ENCODE measurements at places on chromosomes 3 and 15. TPM values are rescaled to one million over a fixed set of nuclear protein-coding genes. Genes with fewer than 3 reads are reported as not detected.

- no peak for DNase-seq
Observed at GRCh38 chr3:139679220-139679775, 1.5 kb upstream of the NMNAT3 start.

GRCh38 chr3:38031022-38031994, 1.9 kb upstream of the PLCD1 start:
- DNase-seq: peak; percentile 73

DNA sequence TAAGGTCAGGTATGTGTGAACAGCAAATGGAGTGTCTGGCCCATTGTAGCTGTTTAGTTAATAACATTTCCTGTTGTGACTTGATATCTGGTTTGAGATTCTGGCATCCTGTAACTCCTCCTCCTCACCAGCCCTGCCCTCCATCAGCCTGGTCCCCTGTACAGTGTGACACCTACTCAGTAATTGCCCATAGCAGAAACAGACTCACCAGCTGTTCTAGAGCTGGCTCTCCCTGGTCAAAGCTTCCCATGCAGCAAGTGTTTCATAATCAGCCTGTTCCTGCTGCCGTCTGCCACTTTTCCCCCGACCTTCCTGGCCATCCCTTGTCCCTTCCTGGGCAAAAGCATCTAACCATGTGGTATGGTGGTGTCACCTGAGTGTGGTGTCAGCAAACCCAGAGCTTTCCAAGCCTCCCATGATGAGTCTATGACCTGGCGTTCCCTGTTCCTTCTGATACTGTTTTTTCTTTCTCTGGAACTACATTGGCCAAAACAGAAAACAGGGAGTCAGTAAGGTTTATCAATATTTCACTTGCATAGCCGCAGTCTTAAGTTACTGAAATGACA, 55.4 kb downstream of the B3GALNT1 start:
- no peak for DNase-seq

Gene MKRN3
- total RNA-seq: 14.2 TPM

Gene APPL1
- 33.5 TPM for total RNA-seq

Data from stomach (tissue), 19 donors.